Stimulated activated CD4-positive, alpha-beta T cell treated with anti-CD3 and anti-CD28 coated beads, Interleukin-1b, Interleukin-23, amount 100 ng/mL, for 48 hours (primary cell): ENCODE measurements at places on chromosomes 13 and 19.

GRCh38 chr13:29125934-29126424, 305.8 kb downstream of the MTUS2 start:
- DNase-seq, result no peak

- DNase-seq, result no peak
Observed at GRCh38 chr13:76865996-76866503, 20.2 kb downstream of the KCTD12 start.

GRCh38 chr13:51849145-51850101, 4.4 kb upstream of the TMEM272 start:
- DNase-seq, result no peak

- no peak for DNase-seq
Observed at GRCh38 chr19:40177286-40178070, 13.7 kb upstream of the MAP3K10 start.
